ENCODE measurements at places on chromosomes 2 and 18. TPM values are rescaled to one million over a fixed set of nuclear protein-coding genes. Genes with fewer than 3 reads are reported as not detected.

Gene IL36G
- total RNA-seq: not detected

DNA sequence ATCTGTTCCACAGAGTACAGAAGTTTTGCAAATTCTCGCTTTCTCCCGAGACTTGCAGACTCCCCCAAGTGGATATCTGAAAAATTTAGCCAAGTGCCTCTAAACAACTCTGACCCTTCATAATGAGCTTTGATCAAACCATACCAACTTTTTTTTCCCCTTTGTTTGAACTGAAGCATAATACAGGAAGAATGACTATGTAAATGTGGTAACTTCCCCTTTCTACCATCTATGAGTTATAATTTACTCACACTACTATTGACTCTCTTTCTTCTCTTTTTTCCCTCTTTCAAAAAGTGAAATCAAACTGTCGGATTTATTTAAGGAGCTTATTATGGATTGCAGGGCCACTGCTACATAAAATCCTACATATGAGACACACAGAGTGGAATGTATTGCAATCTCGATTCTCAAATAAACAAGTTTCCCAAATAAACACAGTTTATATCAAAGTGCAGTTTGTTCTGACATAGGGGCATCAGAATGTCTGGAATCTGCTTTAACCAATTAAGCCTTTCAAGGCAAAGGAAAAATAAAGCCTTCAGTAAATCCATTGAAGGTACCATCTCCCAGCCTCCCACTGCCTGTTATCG is 1.4 kb upstream of the ZNF804A start:
- no peak for DNase-seq

- no peak for DNase-seq
Measured at GRCh38 chr18:65859075-65859474, 108.3 kb downstream of the CDH7 start.

GRCh38 chr2:210007895-210008294 is 5.5 kb downstream of the RPE start:
- DNase-seq: no peak

- no peak for DNase-seq
Measured at GRCh38 chr2:43941359-43941758, 54.4 kb downstream of the LRPPRC start.

- DNase-seq: no peak
Measured at GRCh38 chr2:126531029-126531428, 124.9 kb upstream of the GYPC start.

Gene SLC9A4
- not detected for total RNA-seq

DNA sequence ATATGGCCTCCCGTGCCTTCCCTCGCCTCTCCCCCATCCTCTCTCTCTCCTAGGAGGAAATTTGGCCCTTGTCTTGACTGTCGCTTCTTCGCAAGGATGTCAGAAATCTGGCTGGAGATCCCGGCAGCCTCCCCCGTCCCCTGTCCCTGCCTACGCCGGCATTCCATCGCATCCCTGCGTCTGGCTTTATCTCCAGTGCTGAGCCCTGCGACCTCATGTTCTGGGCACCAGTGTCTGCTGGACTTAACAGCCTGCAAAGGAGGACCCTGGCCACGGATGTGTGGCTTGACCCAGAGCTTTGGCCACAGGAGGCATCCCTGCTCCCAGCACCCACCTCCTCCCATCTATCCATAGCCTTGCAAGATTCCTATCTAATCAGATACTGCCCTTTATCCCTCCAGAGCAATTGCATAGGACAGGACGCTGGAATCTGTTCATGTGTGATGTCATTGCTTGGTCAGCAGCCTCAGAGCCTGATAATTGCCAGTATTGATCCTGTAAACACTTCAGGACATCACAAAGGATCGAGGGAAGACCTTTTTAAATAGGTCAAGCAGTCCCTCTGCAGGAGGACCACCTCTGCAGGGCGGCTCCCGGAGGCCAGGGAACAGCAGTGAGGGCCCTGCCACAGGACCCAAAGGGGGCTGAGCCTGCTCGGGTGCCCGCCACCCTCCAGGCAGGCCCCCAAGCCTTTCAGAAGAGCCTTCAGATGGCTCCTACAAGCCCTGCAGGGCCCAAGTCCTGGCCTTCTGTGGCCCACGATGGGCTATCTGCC is 168.2 kb downstream of the TWIST2 start:
- DNase-seq: peak; percentile 63

- no peak for DNase-seq
Measured at GRCh38 chr2:191249156-191249813, 4.1 kb downstream of the MYO1B start.

GRCh38 chr2:30981510-30981909 is 156.7 kb downstream of the GALNT14 start:
- no peak for DNase-seq

- DNase-seq: no peak
Measured at GRCh38 chr2:24543252-24543651, 52.2 kb downstream of the NCOA1 start.

GRCh38 chr2:113275556-113276215 is 3.0 kb downstream of the PAX8 start:
- no peak for DNase-seq

DNA sequence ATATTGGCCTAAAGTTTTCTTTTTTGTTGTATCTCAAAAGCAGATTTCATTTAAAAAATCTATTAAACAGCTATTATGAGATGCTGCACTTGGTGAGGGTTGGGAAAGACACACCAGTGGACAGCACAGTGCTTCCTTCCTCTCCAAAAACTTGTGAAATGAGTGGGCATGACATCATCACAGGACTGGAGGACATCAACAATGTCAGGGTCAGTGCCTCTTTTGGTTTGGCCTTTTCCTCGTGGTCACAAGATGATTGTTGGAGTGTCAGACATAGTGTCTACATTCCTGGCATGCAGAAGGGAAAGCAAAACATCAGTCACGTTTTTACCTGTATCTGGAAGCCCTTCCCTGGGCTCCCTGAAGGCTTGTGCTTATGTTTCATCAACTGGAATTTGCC is 49.6 kb downstream of the IL1R2 start:
- no peak for DNase-seq

DNA sequence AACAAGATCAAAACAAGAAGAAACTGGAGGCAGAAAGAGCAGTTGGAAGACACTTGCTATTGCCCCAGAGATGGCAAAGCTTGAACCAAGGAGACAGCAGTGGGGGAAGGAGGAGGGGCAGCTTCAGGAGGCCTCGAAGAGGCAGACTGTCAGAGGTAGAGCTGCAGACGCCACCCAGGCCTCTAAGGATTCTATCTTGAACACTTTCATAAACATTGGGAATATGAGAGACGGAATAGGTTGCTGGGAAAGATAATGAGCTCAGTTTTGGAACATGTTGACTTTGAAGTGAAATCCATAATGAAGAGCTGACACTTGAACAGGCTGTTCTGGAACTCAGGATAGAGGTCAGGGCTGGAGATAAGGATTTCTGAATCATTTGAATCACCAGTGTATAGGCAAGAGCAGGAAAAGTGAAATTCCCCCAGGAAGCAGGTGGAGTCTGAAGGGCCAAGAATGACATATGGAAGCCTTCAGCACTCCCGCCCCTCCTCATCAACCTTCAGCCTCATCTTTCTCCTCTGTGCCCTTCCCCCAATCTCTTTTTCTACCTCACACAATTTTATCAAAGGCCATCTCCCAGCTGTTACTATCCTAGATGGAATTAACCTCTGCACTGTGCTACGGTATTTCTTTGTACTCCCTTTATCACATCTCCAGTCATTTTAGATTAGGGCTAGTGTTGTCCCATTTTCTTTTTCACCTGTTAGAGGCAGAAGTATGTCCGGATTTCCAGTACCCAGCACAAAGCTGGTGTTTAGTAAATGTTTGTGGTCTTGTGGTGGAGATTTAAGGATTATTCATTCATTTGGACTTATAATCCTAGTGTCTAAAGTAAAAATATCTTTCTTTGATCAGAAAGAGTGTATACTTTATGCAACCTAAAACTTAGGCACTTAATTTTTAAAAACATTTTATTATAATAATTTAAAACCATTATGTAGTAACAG is 47.5 kb upstream of the RTN4 start:
- DNase-seq: no peak

GRCh38 chr2:240238786-240239185 is 98.3 kb upstream of the OTOS start:
- peak; percentile 9 for DNase-seq

DNA sequence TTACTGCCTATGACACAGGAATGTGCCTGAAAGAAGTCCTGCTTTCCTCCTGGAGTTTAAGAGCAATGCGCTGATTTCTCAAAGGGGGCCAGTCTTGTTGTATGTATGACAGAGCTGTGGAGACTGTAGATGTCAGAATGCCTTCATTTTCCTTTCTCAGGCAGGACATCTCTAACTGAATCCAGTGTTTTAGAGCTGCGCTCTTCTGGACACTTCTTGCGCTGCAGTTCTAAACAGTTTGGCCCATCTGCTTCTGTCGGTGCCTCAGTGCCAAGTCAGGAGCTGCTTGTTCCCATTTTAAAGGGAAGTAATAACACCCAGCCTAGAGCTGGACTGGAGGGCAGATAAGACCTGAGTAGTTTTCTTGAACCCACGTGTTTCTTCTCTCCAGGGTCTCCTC is 91.4 kb downstream of the ESCO1 start:
- no peak for DNase-seq

Gene LRRTM4
- total RNA-seq: 2.7 TPM

- no peak for DNase-seq
Measured at GRCh38 chr2:53058526-53058925, 709.1 kb upstream of the CHAC2 start.

Gene GALNT14
- total RNA-seq: 1.7 TPM

DNA sequence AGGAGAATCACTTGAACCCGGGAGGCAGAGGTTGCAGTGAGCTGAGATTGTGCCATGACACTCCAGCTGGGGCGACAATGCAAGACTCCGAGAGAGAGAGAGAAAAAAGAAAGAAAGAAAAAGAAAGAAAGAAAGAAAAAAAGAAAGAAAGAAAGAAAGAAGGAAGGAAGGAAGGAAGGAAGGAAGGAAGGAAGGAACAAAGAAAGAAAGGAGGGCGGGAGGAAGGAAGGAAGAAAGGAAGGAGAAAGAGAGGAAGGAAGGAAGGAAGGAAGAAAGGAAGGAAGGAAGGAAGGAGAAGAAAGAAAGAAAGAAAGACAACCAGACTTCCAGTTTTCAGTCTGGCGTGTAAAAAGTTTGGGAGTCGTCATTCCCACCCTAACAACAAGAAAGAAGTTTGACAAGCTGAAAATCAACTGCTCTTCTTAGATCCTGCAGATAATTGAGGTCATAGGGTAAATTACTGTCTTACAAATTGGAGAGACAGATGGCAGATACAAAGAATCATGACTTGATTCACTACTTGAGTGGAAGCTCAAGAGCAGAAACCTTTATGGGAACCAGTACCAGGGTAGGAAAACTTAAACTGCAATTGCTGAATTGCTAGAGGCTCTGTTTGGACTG is 15.1 kb upstream of the CYP27C1 start:
- DNase-seq: no peak

Gene LDLRAD4
- total RNA-seq: 112 TPM

Gene POTEE
- total RNA-seq: 0.26 TPM

Gene RTP5
- total RNA-seq: not detected

Gene ITGA4
- 23.9 TPM for total RNA-seq

DNA sequence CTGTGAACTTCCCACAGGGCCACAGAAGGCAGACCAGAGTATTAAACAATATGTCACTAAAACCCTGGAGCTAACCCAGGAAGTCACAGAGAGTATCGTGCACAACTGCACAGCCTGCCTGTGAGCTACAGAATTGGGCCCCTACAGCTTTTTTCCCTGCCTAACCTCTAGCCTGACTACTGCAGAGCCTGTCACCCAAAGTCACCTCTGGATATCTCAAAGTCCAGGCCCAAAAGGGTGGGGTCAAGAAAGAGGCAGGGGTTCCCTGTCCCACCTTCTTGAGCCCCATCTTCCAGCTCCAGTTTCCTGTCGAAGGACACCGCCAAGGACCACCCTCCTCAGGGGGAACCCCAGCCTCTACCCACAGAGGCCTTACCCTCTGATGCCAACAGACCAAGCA is 13.5 kb downstream of the GAD1 start:
- DNase-seq: no peak

DNA sequence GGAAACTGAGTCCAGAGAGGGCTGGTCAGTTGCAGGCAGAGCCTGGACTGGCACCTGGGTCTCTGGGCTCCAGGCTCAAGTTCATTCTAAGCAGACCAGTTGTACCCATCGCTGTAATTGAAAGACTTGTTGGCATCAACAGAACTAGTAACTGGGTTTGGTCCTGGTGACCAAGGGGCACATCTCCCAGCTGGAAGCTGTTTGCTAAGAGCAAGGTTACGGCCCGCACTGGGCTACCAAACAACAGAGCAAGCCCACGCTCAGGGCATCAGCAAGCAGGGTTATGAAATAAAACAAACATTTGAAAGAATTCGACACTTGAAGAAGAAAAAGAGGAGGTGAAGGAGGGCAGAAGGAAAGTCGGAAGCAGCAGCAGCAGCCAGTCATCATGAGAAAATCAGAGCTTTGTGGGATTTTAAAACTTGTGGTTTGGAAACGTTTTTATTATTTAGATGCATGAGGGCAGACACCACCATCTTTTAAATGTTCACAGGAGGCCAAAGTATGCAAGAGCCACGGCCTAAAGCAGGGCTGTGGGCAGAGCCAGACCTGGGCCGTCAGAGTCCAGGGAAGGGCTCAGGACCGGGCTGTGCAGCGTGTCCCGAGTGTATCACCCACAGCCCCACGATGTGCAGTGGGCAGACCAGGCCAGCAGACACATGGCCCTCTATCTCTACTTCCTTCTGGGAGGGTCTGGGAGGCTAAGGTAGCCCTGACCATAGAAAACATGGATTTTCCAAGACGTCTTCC is 220.3 kb downstream of the BCL2 start:
- DNase-seq: no peak

Gene CCDC178
- 0.42 TPM for total RNA-seq

DNA sequence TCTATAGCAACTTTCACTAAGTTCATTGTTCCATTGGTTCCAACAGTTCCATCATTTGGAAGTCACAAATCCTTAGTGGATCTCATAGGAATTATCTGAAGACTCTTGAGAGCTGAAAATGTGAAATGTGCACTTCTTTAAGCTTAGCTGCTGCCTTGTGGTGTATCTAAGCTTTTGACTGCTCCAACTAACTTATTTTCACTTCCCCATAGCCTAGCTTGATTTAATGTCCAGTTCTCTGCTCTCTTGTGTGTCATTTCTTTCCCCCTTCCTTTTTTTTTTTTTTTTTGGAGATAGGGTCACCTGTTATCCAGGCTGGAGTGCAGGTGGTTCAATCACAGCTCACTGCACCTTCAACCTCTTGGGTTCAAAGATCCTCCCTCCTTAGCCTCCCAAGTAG is 34.9 kb upstream of the CD302 start:
- DNase-seq: no peak

DNA sequence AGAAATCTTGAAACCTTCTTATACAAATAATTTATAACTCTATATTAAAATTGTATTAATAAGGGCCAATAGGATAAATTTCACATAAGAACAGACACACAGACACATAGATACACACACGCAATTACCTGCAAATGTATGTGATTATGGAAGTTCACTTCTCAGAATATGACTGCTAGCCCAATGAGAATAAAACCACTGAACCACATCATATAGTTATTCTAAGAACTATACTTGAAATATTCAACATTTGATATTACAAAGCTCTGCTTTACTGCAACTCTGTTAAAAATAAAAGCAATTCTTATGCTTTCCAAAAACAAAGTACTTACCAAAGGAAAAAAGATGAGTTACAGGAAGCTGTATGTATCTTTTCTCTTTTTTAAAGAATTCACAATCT is 51.1 kb downstream of the PGAP1 start:
- no peak for DNase-seq

- DNase-seq: peak; percentile 83
Measured at GRCh38 chr18:32469691-32470459, 807 bp downstream of the GAREM1 start.
